Activated effector memory CD4-positive, alpha-beta T cell treated with Interleukin-2 at 50 U/mL for 16 hours (primary cell): ENCODE measurements at places on chromosomes 6 and 20.

DNA sequence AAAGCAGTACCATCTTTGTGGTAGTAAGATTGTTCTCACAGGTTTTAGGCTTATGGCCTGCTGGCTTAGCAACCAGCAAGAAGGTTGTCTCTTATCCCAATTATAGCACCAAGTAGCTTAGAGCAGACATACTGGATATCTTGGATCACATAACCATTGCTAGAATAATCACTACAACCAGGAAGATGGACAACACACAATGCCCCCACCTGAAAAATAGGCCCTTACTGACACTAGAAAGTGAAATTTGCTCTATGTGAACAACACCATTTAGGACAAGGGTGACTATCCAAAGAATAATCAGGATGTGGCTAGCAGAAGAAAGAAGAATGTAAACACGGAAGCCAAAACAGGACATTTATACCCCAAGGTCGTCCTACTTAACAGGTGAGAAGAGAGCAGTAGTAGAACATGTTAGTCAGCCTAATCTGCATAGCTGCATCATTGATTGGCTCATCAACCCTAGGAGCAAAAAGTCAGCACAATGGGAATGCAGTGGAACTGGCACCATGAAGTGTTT, 172.7 kb upstream of the MARCKS start:
- no peak for DNase-seq

DNA sequence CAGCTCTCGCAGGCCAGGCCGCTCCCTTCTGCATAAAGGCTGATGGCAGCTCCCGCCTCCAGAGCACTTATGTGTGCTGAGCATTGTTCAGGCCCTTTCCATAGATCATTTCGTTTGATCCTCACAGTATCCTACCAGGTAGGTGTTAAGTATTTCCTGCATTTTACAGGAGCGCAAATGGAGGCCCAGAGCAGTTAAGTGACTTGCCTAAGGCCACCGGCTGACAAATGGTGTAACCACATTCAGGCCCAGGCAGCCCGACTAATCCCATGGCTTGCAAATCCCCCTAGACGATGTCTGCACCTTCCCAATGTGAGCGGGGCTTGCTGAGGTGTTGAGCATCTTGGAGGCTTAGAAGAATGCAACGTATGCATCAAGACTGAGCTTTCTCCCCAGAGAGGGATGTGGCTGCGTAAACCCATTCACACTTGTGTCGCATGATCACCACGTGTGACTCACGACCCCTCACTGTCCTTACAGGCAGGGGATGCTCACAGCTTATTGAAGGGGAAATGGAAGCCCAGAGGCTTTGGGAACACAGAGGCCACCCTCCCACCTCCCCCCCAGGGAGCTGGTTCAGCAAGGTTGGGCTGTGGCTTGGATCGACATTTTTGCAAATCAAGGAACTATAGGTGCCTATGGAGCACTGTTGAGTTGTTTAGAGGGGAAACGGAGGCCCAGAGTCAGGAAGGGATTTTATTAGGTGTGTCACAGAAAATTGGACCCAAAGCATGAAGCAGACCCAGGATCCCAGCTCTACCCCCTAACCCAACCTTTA, 7.0 kb downstream of the BPIFB2 start:
- no peak for DNase-seq

DNA sequence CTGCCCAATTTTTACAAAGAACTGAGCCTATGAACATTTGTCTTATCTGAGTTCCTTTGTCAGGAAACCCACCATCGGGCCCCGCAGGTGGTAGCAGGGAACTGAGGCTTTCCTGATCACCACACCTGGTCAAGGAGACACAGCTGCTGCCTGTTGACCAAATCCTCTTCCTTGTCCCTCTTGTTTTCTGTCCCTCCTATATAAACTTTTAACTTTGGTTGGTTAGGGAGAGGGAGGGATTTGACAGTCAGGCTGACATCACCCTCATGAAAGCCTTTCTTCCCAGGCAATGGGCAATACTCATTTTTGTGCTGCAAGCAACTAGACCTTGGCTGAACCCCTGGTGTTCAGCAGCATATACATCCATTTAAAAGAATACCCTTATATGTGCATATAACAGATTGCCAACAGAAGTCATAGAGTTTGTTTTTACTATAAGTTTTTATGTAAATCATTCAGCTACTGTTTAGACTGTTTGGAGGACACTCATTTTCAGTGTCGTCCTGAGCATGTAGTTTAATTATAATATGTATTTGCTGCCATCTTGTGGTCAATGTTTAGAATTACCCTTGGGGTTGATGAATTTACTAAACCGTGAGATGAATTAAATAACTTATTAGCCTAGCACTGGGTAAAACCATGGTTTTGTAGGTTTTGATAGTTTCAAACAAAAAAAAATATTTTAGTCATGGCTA, 17.0 kb downstream of the CRISP1 start:
- DNase-seq = no peak

- no peak for DNase-seq
Measured at GRCh38 chr20:20677186-20677585, 35.3 kb downstream of the RALGAPA2 start.

DNA sequence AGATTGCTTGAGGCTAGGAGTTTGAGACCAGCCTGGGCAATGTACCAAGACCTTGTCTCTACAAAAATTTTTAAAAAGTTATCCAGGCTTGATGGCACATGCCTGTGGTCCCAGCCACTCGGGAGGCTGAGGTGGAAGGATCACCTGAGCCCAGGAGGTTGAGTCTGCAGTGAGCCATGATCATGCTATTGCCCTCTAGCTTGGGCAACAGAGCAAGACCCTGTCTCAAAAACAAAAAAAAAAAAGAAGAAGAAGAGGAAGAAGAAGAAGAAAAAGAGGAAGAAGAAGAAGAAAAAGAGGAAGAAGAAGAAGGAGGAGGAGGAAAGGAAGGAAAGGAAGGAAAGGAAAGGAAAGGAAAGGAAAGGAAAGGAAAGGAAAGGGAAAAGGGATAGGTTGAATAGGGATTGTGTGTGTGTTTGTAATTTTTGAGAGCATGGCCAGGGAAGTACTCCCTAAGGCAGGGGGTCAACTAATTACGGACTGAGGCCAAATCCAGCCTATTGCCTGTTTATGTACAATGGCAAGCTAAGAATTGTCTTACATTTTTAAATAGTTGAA, 43.0 kb upstream of the ZNF217 start:
- DNase-seq = no peak

DNA sequence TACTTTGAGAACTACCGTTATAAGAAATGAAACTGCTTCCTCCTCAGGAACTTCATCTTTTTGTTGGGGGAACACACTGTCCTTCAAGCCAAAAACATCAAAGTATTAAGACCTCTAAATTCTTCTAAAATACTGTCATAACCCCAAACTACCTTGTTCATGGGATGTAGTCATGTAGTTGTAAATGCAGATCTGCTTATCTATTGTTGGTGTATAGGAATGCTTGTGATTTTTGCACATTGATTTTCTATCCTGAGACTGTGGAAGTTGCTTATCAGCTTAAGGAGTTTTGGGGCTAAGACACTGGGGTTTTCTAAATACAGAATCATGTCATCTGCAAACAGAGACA, 282.9 kb upstream of the RUNX2 start:
- DNase-seq = no peak

GRCh38 chr6:144296973-144297372, 11.8 kb downstream of the UTRN start:
- no peak for DNase-seq

- DNase-seq = no peak
Measured at GRCh38 chr6:111270121-111270520, 182.8 kb downstream of the SLC16A10 start.

- DNase-seq = no peak
Measured at GRCh38 chr6:75579951-75580350, 21.7 kb upstream of the SENP6 start.

- DNase-seq = no peak
Measured at GRCh38 chr20:5061213-5061612, 58.5 kb downstream of the PCNA start.

DNA sequence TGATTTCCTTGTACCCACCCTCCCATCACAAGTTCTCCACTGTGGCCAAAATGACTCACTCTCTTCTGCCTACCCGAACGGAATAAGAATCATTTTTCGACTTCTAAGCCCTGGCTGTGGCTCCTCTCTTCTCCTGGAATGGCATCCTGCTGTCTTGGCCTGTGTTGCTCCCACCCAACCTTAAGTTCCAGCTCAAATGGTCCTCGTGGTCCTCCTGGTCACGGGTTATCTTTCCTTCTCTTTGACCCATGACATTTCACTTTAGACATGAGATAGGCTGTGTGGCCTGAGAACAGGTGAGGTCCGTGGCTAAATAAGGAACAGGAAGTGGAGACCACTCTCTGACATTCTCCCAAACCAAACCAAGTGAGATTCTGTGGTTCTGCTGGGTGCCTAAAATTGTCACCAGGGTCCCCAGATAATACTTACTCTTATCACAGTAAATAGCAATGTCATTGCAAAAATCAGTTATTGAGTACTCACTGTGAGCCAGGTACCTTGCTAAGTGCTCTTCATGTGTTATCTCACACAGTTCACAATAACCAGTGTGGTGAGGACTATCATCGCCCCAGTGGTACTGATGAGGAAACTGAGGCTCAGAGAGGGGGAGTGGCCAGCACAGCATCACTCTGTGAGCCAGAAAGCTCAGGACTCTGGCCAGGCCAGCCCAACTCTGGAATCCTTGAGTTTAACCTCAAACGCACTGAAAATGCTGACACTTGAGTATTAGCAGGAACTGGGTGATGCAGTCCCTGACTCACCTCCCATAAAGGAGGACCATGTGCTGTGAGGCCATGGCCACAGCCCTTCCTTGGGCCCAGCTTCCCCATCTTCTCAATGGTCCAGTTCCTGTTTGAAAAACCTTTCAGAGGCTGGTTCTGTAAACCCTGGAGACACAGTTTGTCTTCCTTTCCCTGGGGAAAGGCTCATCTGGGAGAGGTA, 74.8 kb upstream of the SIRPA start:
- DNase-seq = no peak

- no peak for DNase-seq
Measured at GRCh38 chr6:138540468-138540867, 41.2 kb upstream of the NHSL1 start.

DNA sequence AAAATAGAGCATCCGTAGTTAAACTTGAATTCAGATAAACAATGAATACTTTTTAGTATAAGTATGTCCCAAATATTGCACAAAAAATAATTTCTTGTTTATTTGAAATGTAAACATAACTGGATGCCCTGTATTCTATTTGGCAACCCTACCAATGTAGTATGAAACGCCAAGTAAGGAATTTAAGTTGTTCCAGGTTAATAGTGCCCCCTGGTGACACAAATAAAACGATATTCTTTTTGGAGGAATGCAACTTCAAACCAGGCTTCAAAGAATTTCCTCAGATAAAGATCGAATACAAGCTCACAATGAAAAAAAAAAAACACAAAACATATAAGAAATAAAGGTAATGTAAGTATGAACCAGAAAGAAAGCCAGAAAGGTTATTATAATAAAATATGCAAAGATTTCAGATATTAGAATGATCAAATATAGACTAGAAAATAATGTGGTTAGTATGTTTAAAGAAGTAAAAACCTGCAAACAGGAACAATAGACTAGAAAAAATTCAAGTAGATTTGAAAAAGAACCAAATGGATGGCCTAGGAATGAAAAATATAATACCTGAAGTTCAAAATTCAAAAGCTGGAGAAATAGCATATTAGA, 18.4 kb upstream of the AKAP7 start:
- DNase-seq = no peak

DNA sequence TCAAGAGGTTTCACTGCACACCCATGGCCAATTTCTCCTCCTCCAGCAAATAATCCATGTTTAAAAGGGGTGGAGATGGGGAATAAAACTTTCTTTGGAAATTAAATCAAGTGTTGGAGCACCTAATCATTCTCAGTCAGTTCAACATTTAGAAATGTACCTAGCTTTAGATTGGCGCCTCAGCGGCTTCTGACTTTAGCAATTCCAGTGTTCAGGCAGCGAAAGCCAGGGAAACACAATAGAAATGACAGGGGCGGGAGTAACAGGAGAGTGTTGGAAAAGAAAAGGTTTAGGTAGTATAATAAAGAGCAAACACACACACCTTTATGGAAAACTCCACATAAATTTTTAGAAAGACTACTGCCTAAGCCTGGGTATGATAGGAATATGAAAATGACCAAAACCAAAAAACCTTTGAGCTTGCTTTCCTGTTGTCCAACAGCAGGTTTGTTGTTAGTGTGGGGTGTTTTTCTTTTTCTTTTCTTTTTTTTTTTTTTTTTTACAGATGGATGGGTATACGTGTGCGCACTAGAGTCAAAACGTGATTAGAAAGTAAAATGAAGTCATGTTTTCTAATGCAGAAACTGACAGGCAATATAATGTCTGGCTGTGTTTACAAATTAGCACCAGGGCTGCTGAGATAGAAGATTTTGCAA, 7.7 kb downstream of the TFAP2A start:
- no peak for DNase-seq

GRCh38 chr20:51542033-51542570, 417 bp downstream of the NFATC2 start:
- peak; percentile 30 for DNase-seq

GRCh38 chr6:130677312-130677711, 149.9 kb upstream of the SMLR1 start:
- DNase-seq = no peak

GRCh38 chr20:44858606-44859360, 26.7 kb upstream of the YWHAB start:
- DNase-seq = no peak

DNA sequence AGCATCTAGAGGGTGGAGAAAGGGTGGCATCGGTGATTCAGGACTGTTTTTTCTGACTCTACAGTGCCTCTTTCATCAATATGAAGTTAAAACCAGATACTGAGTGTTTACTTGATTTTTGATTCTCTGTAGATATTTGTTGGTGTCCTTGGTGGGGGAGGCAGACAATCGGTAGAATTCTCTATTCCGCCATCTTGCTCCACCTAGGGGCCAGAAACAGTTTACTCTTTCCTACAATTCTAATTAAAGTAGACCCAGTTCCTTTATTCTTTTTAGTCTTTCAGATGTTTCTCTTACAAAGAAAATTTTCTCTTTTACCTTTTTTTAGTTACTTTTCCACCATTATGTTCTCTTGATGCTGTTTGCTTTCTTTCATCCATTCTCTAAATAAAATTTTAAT, 162.1 kb upstream of the RAB32 start:
- DNase-seq = no peak

DNA sequence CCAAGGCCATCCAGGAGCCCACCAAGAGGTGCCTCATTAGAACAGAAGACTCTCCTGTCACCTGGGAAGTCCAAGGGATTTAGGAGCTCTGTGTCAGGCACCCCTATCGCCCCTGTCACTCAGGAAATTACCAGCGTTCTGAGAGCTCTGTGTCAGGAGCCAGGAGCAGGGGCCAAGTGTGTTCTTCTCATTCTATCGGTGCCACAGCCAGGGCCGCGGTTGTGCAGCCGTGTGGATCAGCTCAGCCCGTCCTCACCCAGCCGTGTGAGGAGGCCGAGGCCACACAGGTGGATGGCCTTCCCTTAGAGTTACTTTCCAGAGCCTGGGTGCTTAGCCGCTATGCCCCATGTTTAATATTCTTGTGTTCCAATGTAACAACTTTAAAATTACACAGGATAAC, 9.8 kb downstream of the MTG2 start:
- DNase-seq = no peak
